ENCODE measurements at places on chromosomes 16 and 17.

DNA sequence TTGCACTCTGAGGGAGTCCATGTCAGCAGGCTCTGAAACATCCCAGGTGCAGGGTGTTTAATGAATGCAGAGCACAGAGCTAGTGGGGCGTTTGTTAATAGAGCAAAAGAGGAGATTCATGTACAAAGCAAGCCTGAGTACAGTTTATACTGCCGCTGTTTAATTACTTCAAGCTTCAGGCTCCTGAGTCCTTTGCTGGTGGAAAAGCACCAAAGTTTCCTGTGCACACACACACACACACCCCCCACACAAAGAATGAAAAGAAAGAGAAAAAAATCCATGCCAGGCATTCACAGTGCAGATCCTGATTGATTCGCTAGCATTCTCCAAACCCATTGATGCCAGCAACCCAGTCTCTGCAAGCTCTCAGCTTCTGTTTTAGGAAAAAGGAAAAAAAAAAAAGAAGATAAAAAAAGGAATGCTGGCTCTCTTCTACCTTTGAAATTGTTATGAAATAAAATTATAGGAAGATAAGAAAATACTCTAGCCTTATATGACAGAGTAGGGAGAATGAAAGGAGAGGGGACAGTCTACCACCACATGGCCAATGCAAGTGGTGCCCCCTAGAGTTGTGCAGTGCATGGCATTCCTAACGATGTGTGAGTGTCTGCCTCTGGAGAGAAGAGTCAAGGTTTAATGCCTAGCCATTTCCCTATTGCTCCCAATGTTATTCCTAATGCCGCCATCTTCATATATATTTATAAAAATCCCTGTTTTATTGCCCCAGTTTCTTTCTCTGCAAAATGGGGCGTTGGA, 216.5 kb downstream of the TMEM114 start:
- no peak for DNase-seq

- no peak for DNase-seq
Measured at GRCh38 chr17:53387745-53388144, 435.0 kb upstream of the KIF2B start.

- DNase-seq = no peak
Measured at GRCh38 chr17:50661348-50661747, 26.7 kb downstream of the ABCC3 start.

DNA sequence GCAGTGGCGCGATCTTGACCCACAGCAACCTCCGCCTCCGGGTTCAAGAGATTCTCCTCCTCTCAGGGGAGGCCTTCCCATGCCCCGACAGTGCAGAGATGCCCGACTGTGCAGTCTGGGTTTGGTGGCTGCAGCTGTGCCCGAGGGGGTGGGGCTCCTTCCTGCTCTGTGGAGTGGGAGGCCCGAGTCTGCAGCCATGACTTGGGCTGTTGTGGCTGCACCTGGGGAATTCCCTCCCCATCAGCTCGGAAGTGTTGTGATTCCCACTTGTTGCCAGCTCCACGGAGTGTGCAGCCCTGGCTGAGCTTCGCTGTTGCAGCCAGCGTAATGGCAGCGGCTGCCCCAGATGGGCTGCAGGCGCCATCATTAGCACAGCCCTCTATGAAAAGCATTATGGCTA, 66.4 kb upstream of the SMIM36 start:
- no peak for DNase-seq

GRCh38 chr17:61310590-61310989, 89.1 kb upstream of the TBX2 start:
- DNase-seq = no peak

DNA sequence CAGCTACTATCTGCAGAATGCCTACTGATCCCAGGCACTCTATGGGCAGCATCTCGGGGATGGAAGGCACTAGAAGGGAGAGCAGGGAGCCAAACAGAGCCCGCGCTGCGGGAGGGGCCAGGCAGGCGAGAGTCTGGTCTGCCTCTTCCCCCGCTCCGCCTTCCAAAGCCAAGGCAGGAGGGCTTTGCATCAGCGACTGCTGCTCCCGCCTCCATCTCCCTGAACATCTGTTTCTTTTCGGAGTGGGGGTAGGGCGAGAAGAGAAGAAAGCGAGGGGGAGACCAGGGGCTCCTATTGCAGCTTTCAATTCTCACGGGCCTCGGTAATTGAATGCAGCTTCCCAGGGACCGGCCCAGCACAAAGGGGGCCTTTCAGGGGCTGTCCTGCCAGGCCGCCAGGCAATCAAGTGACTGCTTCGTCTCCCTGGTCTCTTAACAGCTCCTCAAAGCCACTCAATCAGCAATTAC, 31.4 kb upstream of the CDC42EP4 start:
- no peak for DNase-seq

All from activated naive CD8-positive, alpha-beta T cell treated with anti-CD3 and anti-CD28 coated beads, Interleukin-2, amount 50 U/mL, for 16 hours (primary cell).